CD4-positive, alpha-beta memory T cell (primary cell): ENCODE measurements at places on chromosomes 12 and 14. TPM values are rescaled to one million over a fixed set of nuclear protein-coding genes. Genes with fewer than 3 reads are reported as not detected.

Gene POTEM
- polyA plus RNA-seq: not detected

Gene RBP5
- not detected for polyA plus RNA-seq

Gene SLC6A13
- not detected for polyA plus RNA-seq

Gene KRT3
- polyA plus RNA-seq: not detected

Gene BTG1
- polyA plus RNA-seq: 765 TPM

- H3K27me3 ChIP-seq: no peaks in the 10 kb centered on the region
- H3K4me3 ChIP-seq: no peak overlapping the region
- no peak for DNase-seq
- H3K4me1 ChIP-seq: no peaks in the 10 kb centered on the region
These were observed 40.7 kb downstream of the PLCZ1 start for GRCh38 chr12:18696971-18697602.

DNA sequence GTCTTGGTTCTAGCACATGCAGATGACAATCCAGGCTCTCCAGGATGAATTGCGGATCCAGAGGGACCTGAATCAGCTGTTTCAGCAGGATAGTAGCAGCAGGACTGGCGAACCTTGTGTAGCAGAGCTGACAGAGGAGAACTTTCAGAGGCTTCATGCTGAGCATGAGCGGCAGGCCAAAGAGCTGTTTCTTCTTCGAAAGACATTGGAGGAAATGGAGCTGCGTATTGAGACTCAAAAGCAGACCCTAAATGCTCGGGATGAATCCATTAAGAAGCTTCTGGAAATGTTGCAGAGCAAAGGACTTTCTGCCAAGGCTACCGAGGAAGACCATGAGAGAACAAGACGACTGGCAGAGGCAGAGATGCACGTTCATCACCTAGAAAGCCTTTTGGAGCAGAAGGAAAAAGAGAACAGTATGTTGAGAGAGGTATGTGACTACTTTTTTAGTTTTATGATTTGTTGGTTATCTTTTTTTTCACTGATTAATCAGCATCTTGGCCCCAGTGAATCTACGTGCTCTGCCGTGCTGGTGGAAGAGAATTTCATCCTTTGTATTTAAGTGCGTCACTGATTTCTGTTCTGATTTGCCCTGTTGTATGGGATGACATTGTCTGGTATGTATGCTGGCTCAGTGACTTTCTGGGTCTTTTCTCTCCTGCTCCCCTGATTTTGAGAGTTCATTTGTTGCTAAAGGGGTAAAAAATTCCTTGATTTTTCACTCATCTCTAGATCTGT, 92.3 kb downstream of the ERC1 start:
- no peak overlapping the region for H3K27ac ChIP-seq
- H3K36me3 ChIP-seq: no peaks in the 10 kb centered on the region
- no peak overlapping the region for H3K4me3 ChIP-seq

DNA sequence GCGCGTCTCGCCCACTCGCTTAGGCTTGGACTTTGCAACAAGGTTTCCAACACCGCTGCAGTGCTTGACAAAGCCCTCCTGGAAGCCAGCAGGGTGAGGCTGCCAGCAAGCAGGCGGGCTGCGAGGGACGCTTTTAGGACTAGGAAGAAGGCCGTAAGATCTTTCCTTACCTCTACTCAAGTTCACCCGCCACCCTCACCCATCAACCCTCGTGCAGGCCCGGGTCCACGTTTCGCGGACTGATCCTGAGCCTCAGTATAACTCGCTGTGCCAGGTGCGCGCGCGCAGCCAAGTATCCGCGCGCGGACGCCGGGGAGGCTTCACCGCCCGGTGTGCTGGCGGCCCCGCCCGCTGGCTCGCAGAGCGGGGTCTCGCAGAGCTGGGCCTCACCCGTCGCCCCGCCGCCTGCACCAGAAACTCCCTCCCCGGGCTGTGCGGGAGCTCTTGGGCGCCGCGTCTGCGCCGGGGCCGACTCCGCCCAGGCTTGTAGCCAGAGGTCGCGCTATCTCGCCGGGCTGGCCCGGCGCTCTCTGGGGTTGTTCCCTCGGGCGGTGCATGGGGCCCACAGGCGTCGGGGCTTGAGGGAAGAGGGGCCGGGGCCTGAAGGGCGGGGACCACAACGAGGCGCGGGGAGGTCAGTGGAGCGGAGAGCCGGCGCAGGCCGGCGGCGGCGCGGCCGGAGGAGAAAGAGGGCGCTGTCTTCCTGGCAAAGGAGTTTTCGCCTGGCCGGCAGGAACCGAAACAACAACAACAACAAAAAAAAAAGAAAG, 7.6 kb upstream of the SIX1 start:
- H3K27ac ChIP-seq: no peak overlapping the region
- H3K4me3 ChIP-seq: no peak overlapping the region
- no peak for DNase-seq
- H3K36me3 ChIP-seq: no peaks in the 10 kb centered on the region
- H3K4me1 ChIP-seq: peaks cover 42% of the 10 kb centered on the region

- H3K4me3 ChIP-seq: no peak overlapping the region
- no peak for DNase-seq
- H3K4me1 ChIP-seq: no peaks in the 10 kb centered on the region
- H3K27me3 ChIP-seq: no peaks in the 10 kb centered on the region
- no peak overlapping the region for H3K27ac ChIP-seq
- H3K36me3 ChIP-seq: no peaks in the 10 kb centered on the region
These were observed 408.1 kb upstream of the TMTC1 start for GRCh38 chr12:30191696-30192455.

DNA sequence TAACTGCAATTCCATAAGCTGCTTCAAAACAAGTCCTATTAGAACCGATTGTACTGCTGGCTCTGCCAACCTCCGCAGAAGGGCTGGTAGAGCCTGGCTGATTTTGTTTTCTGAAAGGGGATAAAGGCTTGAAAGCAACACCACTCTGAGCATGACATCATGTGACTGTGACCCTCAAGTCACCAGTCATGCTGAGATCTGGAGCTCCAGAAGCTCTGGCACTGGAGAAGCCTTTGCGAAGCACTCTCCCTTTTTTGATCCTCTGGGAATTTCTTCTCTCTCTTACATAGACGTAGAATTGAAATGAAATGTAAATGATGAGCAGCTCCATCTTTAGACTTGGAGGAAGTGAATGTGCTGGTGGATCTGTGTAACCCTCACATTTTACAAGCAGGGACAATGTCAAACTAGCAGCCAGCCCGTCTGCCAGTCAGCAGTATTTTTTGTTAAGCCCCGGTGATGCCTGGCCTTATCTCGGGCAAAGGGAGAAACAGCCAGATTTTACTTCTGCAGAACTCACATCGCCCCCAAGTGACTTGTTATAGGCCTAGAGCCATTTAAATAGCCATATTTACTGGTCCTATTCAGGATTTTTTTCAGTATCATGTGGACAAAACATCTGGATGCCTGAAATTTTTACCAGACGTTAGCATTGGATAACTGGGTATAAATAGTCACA, 112.1 kb upstream of the NPAS3 start:
- DNase-seq: no peak
- no peaks in the 10 kb centered on the region for H3K4me1 ChIP-seq
- H3K27me3 ChIP-seq: no peaks in the 10 kb centered on the region

GRCh38 chr14:89370381-89370780, 46.7 kb downstream of the FOXN3 start:
- no peak for DNase-seq
- H3K4me1 ChIP-seq: peaks cover 35% of the 10 kb centered on the region
- no peak overlapping the region for H3K4me3 ChIP-seq
- no peaks in the 10 kb centered on the region for H3K27me3 ChIP-seq
- no peaks in the 10 kb centered on the region for H3K36me3 ChIP-seq

DNA sequence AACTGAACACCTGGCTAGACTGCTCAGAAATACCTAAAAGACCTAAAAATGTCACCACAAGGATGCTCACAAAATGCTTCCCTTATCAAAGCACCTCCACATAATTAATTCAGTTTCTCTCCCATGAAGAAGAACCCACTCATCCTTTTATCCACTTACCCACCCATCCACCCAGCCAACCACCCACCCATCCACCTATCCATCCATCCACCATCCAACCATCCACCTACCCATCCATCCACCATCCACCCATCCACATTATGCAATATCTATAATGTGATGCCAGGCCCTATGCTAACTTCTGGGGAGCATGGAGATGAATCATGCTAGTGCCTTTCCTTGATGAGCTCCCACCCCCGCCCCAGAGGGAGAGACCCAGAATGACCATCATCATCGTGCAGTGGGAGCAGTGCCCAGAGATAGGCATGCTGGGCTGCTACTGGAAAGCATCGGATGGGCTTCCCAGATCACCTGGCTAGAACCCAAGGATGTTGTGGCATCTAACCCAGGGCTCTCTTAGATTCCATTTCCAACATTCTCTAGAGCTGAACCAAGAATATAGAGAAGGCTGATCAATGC, 166.6 kb downstream of the TTC7B start:
- no peaks in the 10 kb centered on the region for H3K27me3 ChIP-seq
- no peaks in the 10 kb centered on the region for H3K36me3 ChIP-seq
- H3K4me3 ChIP-seq: no peak overlapping the region
- no peak overlapping the region for H3K27ac ChIP-seq
- no peak for DNase-seq

DNA sequence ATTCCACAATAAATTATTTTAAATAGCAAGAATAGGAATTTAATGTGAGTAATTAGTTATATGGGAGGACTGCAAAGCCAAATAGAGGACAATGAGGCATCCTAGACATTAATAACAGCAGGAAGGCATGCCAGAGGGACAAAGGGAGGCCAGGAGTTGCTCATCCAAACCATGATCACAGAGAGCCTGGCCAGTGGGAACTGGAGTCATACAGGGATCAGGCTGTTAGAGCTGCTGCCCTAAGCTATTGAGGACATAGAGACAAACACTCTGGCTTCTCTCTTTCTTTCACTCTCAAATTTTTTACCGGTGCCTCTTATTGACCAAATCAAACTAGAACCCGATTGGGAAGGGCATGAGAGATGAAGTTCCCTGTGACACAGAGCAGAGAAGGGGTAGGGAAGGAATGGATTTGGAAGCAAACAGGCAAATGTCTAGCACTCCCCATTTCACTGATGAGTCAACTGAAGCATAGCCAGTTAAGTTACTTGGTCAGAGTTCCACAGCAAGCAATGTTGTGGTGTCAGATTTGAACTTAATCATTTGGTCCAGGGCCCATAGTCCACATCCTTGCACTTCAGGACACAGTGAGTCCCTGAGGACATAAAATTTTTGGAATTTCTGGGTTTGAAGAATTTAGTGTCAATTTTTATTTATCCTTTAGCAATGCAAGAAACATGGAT, 17.9 kb upstream of the CFAP54 start:
- no peak for DNase-seq
- no peaks in the 10 kb centered on the region for H3K27me3 ChIP-seq
- no peak overlapping the region for H3K4me3 ChIP-seq
- no peak overlapping the region for H3K27ac ChIP-seq
- H3K36me3 ChIP-seq: no peaks in the 10 kb centered on the region

- H3K27ac ChIP-seq: no peak overlapping the region
- no peak for DNase-seq
- no peak overlapping the region for H3K4me3 ChIP-seq
- no peaks in the 10 kb centered on the region for H3K4me1 ChIP-seq
- no peaks in the 10 kb centered on the region for H3K36me3 ChIP-seq
- no peaks in the 10 kb centered on the region for H3K27me3 ChIP-seq
These were observed 623.2 kb downstream of the CCER1 start for GRCh38 chr12:90331821-90332220.

DNA sequence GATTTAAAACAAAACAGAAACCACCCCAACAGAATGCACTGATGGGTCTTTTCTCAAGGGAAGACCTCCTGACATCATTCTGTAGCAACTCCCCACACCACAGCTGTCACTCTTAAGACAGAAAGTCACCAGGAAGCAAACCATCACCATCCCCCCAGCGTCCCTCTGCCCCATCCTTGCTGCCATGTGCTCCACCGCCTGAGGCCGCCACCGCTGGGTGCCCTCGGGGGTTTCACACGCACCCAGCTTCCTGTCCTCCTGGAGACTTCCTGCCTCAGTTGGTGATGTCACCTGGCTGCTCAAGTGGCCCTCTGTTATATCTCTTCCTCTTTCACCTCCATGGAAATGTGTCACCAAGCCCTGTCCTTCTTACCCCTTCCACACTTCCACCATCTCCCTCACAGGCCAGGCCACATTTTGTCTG, 71.4 kb upstream of the GPR68 start:
- no peak overlapping the region for H3K4me3 ChIP-seq
- DNase-seq: peak; percentile 87
- peaks cover 97% of the 10 kb centered on the region for H3K4me1 ChIP-seq
- peak overlapping the region; percentile 75 for H3K27ac ChIP-seq

DNA sequence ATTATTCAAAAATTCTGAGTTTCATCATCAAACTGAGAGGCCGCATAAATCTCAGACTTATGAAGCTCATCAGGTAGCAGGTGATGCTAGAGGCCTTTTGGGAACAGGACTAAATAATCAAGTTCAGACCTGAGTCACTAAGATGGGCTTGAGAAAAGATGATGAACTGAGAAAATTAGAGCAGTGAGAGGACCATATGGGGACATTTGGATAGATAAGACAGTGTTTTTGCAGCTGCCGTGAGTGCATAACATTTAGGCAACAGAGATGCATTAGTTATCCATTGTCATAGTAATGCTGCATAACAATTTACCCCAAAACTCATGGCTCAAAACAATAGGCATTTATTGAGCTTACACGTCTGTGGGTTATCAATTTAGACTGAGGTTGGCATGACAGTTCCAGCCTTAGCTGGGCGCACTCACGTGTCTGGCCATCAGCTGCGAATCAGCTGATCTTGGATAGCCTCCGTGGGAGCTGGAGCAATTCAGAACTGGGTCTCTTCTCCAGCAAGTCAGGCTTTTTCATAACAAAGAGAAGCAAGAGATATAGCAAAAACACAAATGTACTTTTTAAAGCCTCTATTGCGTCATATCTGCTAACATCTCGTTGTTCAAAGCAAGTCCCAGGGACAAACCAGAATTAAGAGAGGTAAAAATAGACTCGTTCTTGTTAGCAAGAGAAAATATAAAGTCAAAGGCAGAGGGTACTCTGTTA, 72.8 kb downstream of the CAPZA3 start:
- no peak overlapping the region for H3K4me3 ChIP-seq
- H3K4me1 ChIP-seq: no peaks in the 10 kb centered on the region
- H3K36me3 ChIP-seq: no peaks in the 10 kb centered on the region
- DNase-seq: no peak
- no peak overlapping the region for H3K27ac ChIP-seq

- DNase-seq: no peak
- no peak overlapping the region for H3K27ac ChIP-seq
- H3K4me1 ChIP-seq: no peaks in the 10 kb centered on the region
- H3K4me3 ChIP-seq: no peak overlapping the region
- no peaks in the 10 kb centered on the region for H3K27me3 ChIP-seq
These were observed 920.9 kb downstream of the RPS29 start for GRCh38 chr14:48665077-48665784.

GRCh38 chr12:47752552-47752951, 6.1 kb downstream of the RAPGEF3 start:
- H3K27me3 ChIP-seq: no peaks in the 10 kb centered on the region
- DNase-seq: no peak
- no peaks in the 10 kb centered on the region for H3K36me3 ChIP-seq
- H3K4me3 ChIP-seq: no peak overlapping the region
- H3K27ac ChIP-seq: no peak overlapping the region
- H3K4me1 ChIP-seq: peaks cover 23% of the 10 kb centered on the region

- H3K27ac ChIP-seq: no peak overlapping the region
- no peaks in the 10 kb centered on the region for H3K4me1 ChIP-seq
- no peak for DNase-seq
- no peaks in the 10 kb centered on the region for H3K36me3 ChIP-seq
- H3K27me3 ChIP-seq: no peaks in the 10 kb centered on the region
These were observed 143.8 kb upstream of the CLEC14A start for GRCh38 chr14:38399652-38400051.
